Ascending aorta (tissue), 2 donors: ENCODE measurements at places on chromosomes 7 and 10.

DNA sequence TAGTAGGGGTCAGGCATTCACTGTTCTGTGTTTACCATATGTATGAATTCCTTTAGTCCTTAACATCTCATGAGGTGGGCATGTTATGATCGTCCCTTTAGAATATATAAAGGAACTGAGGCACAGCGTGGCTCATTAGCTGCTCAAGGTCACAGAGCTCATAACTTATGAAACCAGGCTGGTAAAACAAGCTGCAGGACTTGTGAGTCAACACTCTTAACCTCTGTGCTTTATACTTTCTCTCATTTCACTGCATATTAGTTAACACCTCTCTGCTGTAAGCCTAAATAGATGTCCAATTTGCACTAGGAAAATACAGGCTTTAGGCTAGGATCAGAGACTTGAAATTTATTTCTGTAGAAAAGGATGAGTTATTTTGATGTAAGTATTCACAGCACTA is 180.3 kb upstream of the HDAC9 start:
- H3K4me3 ChIP-seq, result no peak overlapping the region
- no peak for DNase-seq
- H3K27me3 ChIP-seq, result no peaks in the 10 kb centered on the region
- no peak overlapping the region for H3K27ac ChIP-seq
- H3K36me3 ChIP-seq, result no peaks in the 10 kb centered on the region

DNA sequence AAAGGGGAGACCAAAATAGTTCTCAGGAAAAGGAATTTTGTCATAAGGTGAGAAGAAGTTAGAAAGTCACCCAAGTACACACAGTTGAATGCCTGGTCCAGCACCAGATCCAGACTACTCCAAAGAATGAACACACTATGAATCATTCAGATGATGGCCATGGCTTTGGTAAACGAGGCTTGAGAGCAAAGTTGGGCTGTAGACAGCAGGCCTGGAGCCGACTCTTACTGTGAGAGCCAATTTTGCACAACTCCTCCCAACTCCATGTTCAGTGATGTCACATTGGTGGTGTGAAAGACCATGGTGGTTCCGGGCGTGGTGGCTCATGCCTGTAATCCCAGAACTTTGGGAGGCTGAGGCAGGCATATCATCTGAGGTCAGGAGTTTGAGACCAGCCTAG is 131.6 kb downstream of the PKD1L1 start:
- DNase-seq, result no peak
- no peak overlapping the region for H3K27ac ChIP-seq
- H3K4me1 ChIP-seq, result peaks cover 3% of the 10 kb centered on the region
- H3K36me3 ChIP-seq, result no peaks in the 10 kb centered on the region

DNA sequence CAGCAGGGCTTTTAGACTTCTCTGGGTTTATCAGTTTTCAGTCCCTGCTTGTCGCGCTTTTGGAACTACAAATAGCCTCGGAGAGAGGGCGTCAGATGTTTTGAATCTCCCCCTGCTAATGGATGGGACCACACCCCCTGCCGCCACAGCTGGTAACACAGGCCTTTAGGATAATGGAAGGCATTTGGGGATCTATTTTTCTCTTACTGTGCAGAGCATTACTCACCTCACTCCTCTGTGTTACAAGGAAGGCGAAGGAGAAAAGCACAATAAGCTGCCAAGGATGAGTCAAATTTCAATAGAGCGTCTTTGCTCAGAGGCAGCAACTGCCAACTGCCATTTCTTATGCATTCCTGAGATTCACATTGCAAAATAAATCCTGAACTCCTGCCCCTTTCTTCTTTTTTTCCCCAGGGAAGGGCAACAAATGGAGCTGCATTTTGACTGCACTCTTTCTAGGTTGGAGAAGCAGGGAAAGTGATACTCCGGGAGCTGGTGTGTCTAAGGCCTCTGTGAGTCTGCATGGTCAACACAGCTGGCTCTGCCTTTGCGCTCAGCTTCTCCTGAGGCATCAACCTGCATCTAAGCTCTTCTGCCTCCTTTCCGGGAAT is 31.5 kb upstream of the SMNDC1 start:
- no peak overlapping the region for H3K27ac ChIP-seq
- H3K4me1 ChIP-seq, result no peaks in the 10 kb centered on the region
- no peaks in the 10 kb centered on the region for H3K36me3 ChIP-seq

DNA sequence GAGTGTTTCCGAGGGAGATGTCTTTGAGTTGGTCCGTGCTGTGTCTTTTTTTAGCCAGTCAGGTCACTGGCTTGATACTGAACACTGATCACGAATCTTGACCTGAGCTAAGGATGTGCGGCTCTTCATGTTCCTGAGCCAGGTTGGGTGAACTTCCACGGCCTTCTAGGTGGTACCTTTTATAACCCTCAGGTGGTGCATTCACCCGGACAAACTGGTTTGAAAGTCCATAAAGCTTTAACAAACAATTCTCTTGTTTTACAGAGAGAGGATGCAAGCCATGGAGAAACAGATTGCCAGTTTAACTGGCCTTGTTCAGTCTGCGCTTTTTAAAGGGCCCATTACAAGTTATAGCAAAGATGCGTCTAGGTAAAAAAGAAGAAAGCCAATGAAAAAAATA is 229.5 kb downstream of the ARHGAP21 start:
- H3K27ac ChIP-seq, result no peak overlapping the region
- no peaks in the 10 kb centered on the region for H3K36me3 ChIP-seq
- no peaks in the 10 kb centered on the region for H3K27me3 ChIP-seq
- DNase-seq, result no peak
- no peaks in the 10 kb centered on the region for H3K4me1 ChIP-seq
- H3K4me3 ChIP-seq, result no peak overlapping the region
